ENCODE measurements at places on chromosomes 11 and 22. TPM values are rescaled to one million over a fixed set of nuclear protein-coding genes. Genes with fewer than 3 reads are reported as not detected.

DNA sequence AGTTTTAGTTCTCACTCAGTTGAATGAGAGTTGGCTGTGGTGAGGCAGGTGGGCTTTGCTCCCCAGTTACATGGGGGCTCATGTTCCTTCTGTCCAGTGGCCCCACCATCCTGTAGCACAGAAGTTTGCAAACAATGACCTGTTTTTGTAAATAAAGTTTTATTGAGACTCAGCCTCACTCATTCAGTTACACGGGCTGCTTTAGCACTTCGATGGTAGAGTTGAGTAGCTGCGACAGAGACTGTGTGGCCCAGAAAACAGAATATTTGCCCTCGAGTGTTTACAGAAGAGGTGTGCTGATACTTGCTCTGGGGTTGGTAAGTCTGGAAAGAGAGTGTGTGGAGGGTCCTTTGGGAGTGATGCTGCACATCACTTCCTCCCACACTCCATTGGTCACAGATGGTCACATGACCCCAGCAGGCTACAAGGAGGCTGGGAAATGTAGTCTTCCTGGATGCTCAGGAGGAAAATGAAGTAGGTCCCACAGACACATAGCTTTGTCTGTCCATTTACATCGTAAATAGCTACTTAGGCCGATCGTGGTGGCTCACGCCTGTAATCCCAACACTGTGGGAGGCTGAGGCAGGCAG, 34.6 kb downstream of the IFT27 start:
- no peak for DNase-seq

Gene NPAS4
- polyA plus RNA-seq = 0.28 TPM

GRCh38 chr11:15955595-15955994, 400.8 kb downstream of the SOX6 start:
- DNase-seq = no peak

Gene ACO2
- polyA plus RNA-seq = 116 TPM

Gene OR8G5
- not detected for polyA plus RNA-seq

GRCh38 chr11:40393511-40393910, 1065.9 kb downstream of the LRRC4C start:
- DNase-seq = no peak

Gene JAML
- 1.7 TPM for polyA plus RNA-seq

- no peak for DNase-seq
Measured at GRCh38 chr11:67484847-67485311, 2.1 kb downstream of the AIP start.

Gene SEC14L6
- 0.22 TPM for polyA plus RNA-seq

Gene CECR2
- 23.2 TPM for polyA plus RNA-seq

Gene CD151
- polyA plus RNA-seq = 155 TPM

- no peak for DNase-seq
Measured at GRCh38 chr22:40855979-40856512, 393 bp downstream of the ST13 start.

Gene FAM168A
- polyA plus RNA-seq = 22.6 TPM

- DNase-seq = no peak
Measured at GRCh38 chr22:43883012-43883661, 8.7 kb downstream of the PNPLA5 start.

Gene MRE11
- polyA plus RNA-seq = 15.1 TPM

DNA sequence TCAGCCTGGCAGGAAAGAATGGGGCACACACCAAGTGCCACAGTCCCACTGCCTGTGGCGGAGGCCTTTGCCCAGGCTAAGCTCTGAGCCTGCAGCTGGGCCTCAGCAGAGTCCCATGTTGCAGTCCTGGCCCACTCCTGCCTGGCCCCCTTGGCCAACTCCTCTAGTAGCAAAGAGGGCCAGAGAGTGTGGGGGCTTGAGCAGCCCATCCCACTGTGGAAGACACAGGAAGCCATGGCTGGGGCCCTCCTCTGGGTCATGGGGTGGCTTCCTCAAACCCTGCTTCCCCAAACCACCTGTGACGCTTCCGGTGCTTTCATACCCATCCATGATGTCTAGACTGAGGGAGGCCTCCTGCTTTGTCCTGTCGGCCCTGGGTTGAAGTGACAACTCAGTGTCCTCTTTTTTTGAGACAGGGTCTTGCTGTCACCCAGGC, 5.8 kb downstream of the RPS19BP1 start:
- DNase-seq = no peak

DNA sequence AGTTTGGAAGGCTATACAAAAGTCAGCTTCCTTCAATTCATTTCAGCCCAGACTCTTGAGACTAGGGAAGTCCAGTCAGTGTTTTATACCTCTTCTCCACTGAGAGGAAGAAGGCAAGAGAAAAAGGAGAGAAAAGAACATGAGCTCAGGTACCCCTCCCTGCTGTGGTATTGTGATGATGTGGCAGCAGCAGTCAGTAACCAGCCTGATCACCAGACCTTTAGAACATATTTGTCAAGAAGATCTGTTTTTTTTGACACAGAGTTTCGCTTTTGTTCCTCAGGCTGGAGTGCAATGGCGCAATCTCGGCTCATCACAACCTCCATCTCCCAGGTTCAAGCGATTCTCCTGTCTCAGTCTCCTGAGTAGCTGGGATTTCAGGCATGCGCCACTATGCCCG, 21.2 kb upstream of the RPS13 start:
- DNase-seq = no peak

GRCh38 chr11:78166855-78167469, 21.5 kb downstream of the KCTD21 start:
- no peak for DNase-seq

Gene TMPRSS13
- 0.19 TPM for polyA plus RNA-seq

Gene SLC7A4
- 0.81 TPM for polyA plus RNA-seq

Gene LINC01488
- polyA plus RNA-seq = 0.08 TPM

Gene MEI1
- 0.68 TPM for polyA plus RNA-seq

Gene P2RY6
- 1.7 TPM for polyA plus RNA-seq

DNA sequence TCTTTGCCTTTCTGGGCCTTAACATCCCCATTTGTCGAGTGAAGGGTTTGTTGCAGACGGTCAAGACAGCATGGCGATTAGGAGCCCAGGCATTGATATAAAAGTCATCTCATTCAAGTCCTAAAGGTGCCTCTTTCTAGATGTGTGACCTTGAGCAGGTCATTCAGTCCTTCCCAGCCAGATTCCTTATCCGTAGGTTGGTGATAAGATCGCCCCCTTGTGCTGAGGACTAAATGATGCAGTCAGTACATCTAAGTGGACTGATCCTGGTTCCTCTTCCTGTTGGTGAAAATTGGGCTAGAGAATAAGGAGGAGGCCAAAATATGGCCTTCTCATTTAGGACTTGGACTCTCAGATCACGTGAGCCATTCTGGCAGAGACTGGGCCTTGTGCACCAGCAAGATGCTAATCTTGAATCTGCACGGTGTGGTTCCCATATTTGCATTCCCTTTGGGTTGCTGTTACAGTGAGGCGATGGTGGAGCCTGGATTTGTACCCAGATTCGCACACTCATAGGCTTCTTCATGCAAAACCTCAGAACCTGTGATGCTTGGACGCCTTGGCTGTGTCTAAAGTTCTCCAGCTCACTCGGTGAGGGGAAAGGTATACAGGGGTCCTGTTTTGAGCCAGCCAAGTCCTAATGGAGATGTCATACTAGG, 156.8 kb downstream of the MYO18B start:
- no peak for DNase-seq

Gene SLCO2B1
- 10.2 TPM for polyA plus RNA-seq

Gene CHST1
- 14.6 TPM for polyA plus RNA-seq

DNA sequence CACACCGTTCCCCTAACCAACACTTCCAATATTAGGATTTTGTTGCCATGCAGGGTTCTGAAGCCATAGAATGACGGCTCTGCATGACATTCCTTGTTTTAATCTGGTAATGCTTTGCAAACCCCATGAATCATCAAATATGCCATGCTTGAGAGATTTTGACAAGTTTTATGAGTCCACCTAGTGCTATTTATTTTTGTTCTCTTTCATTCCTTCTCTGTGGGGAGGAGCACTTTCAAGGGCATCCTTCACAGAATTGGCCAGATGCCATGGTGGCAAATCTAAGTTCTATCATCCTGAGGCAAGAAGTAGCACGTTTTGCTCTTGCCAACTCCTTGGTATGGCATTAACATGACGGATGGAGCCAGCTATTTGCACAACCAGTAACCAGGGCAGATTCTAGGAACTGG, 268.4 kb downstream of the FAM76B start:
- DNase-seq = no peak

Gene KCNE3
- 1.2 TPM for polyA plus RNA-seq

Gene BAIAP2L2
- polyA plus RNA-seq = 1.2 TPM

DNA sequence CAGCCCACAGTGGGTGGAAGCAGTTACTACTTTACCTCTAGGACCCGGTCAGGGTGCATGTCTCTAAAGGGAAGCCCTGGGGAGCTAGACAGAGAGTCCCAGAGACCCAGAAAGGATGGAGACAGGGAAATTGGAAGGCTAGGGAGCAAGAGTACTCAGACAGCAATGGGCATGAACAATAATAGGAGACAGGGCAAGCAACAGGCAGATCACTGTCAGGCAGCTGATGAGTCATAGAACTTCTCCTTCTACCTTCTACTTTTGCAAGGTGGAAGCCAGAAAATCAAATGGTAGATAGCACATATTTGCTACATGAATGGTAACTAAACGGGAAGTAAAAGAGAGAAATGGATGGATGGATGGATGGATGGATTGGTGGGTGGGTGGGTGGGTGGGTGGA, 19.6 kb downstream of the CD5 start:
- DNase-seq = no peak
